ENCODE measurements at places on chromosomes 2 and 18.

- no peak for DNase-seq
Observed at GRCh38 chr2:184178229-184178628, 420.1 kb upstream of the ZNF804A start.

DNA sequence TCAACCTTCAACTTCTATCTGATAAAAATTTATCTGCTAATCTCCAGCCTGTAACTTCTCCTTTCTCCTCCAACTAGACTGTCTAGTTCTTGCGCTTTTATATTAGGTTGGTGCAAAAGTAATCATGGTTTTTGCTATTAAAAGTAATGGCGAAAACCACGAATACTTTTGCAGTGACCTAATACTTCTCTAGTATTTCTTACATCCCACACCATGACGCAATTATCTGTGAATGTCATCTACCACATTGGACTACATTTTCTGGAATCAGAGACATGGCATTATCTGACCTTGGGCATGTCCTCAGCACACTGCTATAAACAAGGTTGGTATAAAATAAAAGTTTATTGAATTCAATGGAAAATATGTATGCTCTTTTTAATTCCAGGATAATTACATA lies 370.2 kb upstream of the LYPD1 start:
- no peak for DNase-seq

GRCh38 chr2:120438301-120439066 lies 92.5 kb downstream of the INHBB start:
- no peak for DNase-seq

DNA sequence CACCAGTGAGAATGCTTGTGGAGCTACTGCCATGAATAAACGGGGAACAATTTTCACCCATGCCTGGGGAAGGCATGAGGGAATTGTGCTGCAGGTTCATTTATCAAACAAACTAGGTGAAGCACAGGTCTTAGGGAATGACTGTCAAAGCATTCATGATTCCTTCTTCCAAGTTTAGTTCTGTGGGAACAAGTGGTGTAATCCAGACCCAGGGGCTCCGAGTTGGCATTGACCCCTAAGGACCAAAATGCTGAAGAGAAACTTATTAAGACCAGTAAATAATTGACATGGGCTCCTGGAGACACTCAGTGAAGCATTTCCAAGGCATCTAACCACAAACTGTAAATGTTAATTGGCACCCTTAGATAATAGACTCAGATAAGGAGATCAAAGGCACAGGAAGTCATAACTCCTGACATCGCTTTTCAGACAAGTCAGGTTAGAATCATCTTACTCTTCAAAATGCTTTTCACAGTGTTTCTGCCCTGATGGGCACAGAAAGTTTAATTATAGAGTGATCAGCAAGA lies 96.9 kb downstream of the SPP2 start:
- DNase-seq, result no peak

DNA sequence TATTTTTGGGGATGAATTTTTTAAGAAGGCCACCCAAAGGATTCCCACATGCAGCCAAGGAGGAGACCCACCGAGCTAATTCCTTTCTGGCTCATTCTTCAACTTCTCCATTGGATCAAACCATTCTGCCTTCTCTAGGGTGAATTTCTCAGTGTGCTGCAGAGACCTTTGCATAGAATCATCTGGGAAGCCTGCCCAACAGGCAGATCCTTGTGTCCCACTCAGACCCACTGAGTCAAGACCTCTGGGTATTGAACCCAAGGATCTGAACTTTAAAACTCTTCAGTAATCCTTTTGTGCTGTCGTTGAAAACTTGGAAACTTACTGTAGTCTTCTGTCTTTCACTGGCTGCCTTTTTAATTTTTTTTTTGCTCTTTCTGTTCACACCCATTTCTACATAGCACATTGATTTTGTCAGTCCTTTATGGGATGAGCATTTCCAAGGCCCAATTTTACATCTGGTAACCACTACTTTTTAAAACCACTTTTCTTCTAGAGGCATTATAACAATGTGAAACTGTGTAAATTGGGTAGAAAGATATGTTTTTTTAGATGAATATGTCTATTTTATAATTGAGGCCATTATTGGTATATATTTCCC lies 120.2 kb downstream of the TSN start:
- DNase-seq, result no peak

DNA sequence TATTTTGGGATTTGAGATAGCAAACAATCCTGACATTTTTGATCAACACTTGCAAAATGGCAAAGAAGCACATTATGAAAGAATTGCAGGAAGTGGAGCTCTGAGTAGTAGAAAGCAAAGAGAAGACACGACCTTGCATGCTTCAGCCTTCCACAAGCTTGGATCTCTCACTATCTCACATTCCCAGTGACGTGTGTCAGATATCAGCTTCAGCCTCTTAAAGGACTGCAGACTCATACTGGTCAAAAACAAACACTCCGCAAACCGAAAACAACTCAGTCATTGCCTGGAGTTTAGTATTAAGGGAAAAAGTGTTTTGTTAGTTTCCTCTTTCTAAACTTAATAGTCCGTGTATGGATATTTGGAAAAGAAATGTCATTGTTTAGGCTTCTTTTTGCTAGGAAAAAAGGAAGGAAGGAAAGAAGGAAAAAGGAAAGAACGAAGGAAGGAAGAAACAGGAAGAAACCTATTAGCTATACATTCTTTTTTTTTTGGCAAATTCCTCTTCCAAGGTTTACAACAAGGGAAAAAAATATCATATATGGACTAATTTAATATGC lies 32.6 kb upstream of the SLC40A1 start:
- no peak for DNase-seq

All from CD4-positive, alpha-beta T cell (primary cell).